ENCODE measurements at places on chromosomes 7 and 10.
A peak's percentile ranks its signal among the peaks of the same experiment; 100 is the strongest.

GRCh38 chr7:92781117-92781720 is 55.2 kb downstream of the CDK6 start:
- DNase-seq: peak; percentile 12

DNA sequence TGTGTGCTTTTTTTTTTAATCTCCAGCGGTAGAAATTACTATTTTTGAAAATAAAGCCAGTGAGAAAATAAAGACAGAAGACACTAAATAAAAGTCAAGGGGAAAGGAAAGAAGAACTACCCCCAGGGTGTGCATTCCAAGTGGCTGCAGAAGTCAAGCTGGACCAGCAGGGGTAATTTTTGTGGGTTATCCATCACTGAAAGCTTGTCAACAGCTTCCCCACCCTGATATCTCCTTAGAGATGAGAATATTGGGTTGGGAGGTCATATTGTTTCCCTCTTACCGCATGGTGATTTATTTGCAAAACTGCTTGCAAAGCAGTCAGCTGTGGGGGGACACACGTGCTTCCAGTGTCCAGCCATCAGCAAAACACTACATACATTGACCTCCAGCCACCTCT is 46.4 kb downstream of the FAM107B start:
- no peak for DNase-seq

GRCh38 chr7:22867003-22867402 is 44.4 kb upstream of the TOMM7 start:
- DNase-seq: no peak

- DNase-seq: no peak
Measured at GRCh38 chr10:24238519-24239247, 29.7 kb downstream of the KIAA1217 start.

GRCh38 chr10:73762915-73763314 is 18.7 kb downstream of the SEC24C start:
- DNase-seq: no peak

GRCh38 chr7:23531050-23531793 is 559 bp downstream of the TRA2A start:
- DNase-seq: peak; percentile 61

DNA sequence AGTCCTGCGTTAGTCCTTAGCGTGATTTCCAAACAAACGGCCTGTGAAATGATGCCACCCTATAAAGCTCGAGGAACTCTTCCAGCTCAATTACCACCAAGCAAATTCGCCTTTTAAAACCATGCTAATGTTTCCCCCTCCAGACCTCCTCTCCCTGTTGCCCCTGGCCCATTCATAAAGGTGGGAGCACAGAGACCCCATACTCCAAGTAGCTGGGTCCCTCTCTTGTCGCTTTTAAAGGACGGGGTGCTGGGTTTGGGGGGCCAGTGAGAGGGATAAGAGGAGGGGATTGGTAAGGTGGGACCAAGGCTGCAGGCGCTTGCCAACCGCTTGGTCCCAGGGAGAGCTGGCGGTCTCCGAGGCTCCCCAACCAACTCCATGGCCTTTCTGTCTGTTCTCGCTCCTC is 1.2 kb downstream of the HMX2 start:
- DNase-seq: no peak

GRCh38 chr7:151232091-151232916 is at the start of gene CHPF2:
CHPF2 (plus strand) TSS chr7:151232483; CDS start chr7:151234012, 1,529 bp downstream.
- DNase-seq: peak; percentile 41

GRCh38 chr10:86217371-86218080 is 149.1 kb downstream of the GRID1 start:
- DNase-seq: no peak

GRCh38 chr7:13538669-13539068 is 450.8 kb downstream of the ETV1 start:
- DNase-seq: no peak

Measured in SHP77 treated with DMSO at 0.1 percent for 48 hours (cell line).